NCI-H2171 treated with DMSO at 0.1 percent for 48 hours (cell line): ENCODE measurements at places on chromosomes 7 and 10.

DNA sequence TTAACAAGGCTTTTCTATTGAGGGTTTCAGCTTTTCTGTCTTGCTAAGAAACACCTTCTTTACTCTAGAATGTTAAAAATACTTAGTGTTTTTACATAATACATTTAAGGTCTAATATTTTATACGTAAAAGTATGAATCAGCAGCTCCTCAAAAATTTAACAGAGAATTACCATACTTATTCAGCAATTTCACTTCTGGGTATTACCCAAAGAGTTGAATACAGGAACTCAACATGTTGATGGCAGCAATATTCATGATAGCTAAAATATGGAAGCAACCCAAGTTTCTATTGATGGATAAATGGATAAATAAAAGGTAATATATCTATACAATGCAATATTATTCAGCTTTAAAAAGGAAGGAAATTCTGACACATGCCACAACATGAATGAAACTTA, 9.7 kb upstream of the OR13A1 start:
- DNase-seq, result no peak

DNA sequence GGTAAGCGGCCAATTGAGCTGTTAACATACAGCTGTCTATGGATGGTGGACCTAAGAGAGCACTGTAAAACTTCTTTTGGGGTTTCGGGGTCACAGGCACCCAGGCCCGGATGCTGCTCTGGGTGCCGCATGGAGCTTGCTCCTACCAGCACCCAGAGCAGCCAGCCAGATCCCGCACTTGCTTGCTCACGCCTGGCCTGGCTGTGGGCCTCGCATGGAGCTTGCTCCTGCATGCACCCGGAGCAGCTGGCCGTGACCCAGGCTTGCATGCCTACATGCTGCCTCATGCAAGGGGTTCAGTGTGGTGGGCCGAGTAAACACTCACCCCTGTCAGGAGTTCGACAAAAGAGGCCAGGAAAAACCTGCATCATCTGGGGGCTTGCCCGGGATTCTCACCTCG, 896.9 kb downstream of the SORCS1 start:
- no peak for DNase-seq

- DNase-seq, result peak; percentile 14
These were observed 62.0 kb downstream of the SLIT1 start for GRCh38 chr10:97123765-97124164.

DNA sequence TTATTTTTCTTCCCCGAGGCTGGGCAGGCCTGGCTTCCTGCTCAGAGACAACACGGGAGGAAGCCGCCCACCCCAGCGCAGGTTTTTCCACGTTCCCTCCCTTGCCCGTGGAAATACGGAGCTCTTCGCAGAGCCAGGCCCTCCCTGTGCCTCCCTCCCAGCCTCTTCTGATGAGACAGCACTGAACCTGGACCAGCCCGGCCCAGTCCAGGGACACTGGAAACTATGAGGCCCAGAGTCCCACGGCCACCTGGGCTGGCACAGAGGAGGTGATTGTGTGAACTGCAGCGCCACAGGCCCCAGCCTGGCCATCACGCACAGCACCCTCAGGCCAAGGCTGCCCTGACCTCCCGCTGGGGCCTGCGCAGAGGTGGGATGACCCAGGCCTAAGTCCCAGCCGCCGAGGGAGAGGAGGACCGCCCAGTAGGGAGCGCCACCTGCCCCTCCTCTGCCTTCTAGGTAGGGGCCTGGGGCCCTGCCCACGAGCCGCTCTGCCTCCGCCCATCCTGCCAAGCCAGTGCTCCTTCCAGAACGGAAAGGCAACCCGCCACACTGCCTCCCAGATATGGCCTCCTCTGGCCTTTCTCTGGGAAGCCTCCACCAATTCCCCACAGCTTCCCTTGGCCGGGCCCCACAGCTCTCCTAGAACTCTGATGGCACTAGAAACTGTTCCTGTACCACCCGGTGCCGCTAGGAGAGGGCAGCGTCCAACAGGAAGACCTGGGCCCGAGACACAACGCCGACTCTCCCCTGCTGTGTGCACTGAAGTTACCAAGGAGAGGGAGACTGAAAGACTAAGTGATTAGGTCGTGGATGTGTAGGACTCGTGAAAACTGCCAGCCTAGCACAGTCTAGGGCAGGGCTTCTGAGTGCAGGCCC, 57.2 kb downstream of the PROSER2 start:
- DNase-seq, result no peak

- no peak for DNase-seq
These were observed 2.2 kb downstream of the STRA8 start for GRCh38 chr7:135235841-135236240.

- DNase-seq, result no peak
These were observed 115.6 kb upstream of the PHYHIPL start for GRCh38 chr10:59060852-59061251.

- DNase-seq, result no peak
These were observed 340.9 kb downstream of the LRMDA start for GRCh38 chr10:75772153-75772887.

DNA sequence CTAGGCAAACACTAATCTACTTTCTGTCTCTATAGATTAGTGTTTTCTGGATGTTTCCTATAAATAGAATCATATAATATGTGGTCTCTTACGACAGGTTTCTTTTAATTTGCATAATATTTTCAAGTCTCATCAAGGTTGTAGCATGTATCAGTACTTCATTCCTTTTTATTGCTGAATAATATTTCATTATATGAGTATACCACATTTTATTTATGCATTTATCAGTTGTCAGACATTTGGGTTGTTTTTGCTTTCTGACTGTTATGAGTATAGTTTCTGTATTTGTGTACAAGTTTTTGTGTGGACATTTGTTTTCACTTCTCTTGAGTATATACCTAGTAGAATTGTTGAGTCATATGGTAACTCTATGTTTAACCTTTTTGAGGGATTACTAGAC, 48.2 kb downstream of the SHOC2 start:
- no peak for DNase-seq

DNA sequence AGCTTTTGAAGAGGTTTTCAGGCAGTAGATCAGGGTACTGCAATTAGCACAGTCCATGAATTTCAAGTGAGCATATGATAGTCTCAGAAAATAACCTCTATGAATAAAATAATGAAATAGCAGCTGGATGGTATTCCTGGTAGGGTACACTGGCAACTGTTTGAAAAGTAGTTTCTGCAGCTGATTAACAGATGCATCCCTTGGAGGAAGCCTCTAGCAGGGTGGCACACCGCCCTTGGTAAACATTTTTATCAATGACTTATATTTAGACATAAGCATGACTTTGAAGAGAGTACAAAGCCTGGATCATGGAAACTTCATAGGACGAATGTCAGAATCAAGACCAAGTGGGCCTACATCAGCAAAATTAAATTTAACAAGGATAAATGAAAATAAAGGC, 26.8 kb downstream of the WNT16 start:
- no peak for DNase-seq

DNA sequence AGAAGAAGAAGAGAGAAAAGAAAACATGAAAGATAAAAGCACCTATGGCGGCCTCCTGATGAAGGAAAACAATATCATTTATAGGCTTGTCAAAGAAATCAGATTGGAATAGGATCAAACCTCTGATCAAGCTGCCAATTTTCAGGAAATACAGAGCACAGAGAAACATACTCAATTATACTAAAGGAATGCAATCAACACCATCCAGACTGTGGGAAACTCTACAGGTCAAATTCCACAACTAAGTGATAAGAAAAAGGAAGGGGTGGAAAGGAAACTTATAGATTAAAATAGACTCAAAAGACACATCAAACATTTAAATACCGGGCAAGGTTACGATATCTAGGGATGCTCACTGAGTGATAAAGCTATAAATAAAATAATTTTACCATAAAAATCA, 39.3 kb downstream of the AOAH start:
- DNase-seq, result no peak

GRCh38 chr7:41633690-41634089, 69.2 kb downstream of the INHBA start:
- DNase-seq, result no peak

DNA sequence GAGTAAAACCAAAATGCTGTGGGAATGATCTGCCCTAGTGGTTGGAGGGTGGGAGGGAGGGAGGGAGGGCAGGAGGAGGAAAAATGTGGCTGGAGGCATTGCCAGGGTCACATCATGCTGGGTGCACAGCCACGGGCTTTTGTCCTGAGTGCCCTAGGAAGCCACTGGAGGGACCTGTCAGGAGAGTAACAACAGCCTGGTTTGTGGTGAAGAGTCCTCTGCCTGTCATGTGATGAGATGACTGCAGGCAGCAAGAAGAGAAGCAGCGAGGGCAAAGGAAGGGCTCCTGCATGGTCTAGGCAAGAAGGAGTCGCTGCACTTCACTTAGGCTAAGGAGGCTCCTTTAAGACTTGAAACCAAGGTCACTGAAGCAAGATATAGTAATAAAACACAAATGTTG, 65.6 kb downstream of the PKD1L1 start:
- no peak for DNase-seq

GRCh38 chr7:158411232-158411950, 176.2 kb downstream of the PTPRN2 start:
- DNase-seq, result no peak

DNA sequence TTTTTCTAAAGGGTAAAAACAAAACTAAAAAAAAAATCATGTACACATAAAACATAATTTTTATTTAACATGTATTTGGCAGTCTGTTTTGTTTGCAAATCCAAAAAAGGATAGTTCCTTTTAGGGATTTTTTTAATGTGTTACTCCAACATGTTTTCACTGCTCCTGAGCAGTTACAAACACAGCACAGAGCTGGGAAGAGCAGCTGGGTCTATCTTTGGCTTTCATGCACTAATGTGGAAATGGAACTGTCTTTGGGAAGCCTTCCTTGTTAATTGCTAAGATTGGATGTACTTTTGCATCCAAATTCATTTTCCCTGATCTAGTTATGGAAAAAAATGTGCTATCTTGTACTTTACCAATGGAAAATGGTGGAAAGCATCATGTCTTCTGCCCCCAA, 1035.1 kb downstream of the CNTNAP2 start:
- no peak for DNase-seq

- no peak for DNase-seq
These were observed 26.7 kb upstream of the SLF2 start for GRCh38 chr10:100886091-100886490.

DNA sequence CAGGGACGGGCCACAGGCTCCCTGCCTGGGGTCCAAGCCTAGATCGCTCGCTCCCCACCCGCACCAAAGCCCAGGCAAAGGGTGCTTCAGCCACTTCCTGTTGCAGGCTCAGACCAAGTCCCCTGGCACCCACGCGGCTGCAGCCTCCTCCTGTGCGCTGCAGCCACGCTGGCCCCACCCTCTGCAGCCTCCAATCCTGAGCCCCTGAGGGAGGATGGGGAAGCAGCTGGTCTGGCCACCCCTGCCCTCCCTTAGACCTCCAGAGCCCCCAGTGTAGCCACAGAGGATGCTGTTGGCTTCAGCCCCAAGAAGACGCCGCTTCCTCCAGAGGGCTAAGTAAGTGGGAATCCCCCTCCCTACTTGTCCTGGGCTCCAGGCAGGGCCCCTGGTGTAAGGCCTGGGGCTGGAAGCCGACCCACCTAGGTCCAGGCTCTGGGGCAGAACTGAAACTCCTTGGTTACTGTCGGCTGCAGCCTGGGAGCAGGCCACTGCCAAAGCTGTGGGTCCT, 9.4 kb downstream of the LIMK1 start:
- no peak for DNase-seq

- DNase-seq, result peak; percentile 78
These were observed 16.4 kb downstream of the TNRC18 start for GRCh38 chr7:5406957-5407945.

GRCh38 chr7:1104516-1105179, 16.7 kb downstream of the GPER1 start:
- DNase-seq, result no peak

- no peak for DNase-seq
These were observed 96.1 kb upstream of the RET start for GRCh38 chr10:42980553-42981357.

- no peak for DNase-seq
These were observed 161.6 kb downstream of the PKD1L1 start for GRCh38 chr7:47786557-47787248.

GRCh38 chr10:13376297-13376696, 28.2 kb upstream of the SEPHS1 start:
- DNase-seq, result no peak

- no peak for DNase-seq
These were observed 15.7 kb upstream of the NDUFA5 start for GRCh38 chr7:123573341-123573740.

- no peak for DNase-seq
These were observed 89.2 kb upstream of the MKLN1 start for GRCh38 chr7:131238347-131238931.

DNA sequence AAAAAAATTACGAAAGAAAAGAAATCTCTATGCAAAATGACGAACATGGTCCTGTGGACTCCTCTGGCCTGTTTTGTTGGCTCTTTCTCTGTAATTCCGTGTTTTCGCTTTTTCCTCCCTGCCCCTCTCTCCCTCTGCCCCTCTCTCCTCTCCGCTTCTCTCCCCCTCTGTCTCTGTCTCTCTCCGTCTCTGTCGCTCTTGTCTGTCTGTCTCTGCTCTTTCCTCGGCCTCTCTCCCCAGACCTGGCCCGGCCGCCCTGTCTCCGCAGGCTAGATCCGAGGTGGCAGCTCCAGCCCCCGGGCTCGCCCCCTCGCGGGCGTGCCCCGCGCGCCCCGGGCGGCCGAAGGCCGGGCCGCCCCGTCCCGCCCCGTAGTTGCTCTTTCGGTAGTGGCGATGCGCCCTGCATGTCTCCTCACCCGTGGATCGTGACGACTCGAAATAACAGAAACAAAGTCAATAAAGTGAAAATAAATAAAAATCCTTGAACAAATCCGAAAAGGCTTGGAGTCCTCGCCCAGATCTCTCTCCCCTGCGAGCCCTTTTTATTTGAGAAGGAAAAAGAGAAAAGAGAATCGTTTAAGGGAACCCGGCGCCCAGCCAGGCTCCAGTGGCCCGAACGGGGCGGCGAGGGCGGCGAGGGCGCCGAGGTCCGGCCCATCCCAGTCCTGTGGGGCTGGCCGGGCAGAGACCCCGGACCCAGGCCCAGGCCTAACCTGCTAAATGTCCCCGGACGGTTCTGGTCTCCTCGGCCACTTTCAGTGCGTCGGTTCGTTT, 83.5 kb upstream of the SLF2 start:
- DNase-seq, result no peak

GRCh38 chr10:69403519-69403918, 13.2 kb downstream of the TACR2 start:
- no peak for DNase-seq

- DNase-seq, result no peak
These were observed 187.8 kb downstream of the FAM107B start for GRCh38 chr10:14586901-14587300.

GRCh38 chr10:22579826-22580225, 134.6 kb downstream of the PIP4K2A start:
- no peak for DNase-seq

GRCh38 chr10:132186488-132187429, at the start of gene DPYSL4:
Gene DPYSL4 (plus strand): TSS chr10:132186948. CDS start chr10:132187064, 116 bp downstream.
- DNase-seq, result peak; percentile 3
